Coronary artery (tissue), 2 donors: ENCODE measurements at places on chromosomes 5 and 9.
A peak's percentile ranks its signal among the peaks of the same experiment; 100 is the strongest.

DNA sequence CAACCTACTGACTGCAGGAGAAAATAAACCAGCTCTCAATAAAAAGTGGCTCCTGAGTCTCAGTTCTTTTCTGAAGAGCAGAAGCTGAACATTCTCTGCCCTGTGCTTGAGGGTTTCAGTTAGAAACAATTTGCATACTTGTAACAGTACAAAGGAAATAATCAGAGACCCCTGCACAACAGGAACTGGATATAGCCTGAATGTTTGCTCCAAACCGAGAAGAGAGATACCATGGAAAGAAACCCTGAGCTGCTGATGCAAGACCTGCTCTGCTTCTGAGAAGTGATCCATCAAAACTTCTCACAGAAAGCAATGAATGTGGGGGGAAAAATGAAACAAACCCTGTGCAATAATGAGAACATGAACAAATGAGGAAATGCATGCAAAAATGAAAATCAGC, 592.9 kb downstream of the SEMA5A start:
- DNase-seq = no peak

GRCh38 chr5:124239572-124239971, 506.9 kb downstream of the ZNF608 start:
- no peak for DNase-seq

- peak; percentile 43 for DNase-seq
These were observed 53.9 kb downstream of the ZNF354C start for GRCh38 chr5:179113945-179114641.

DNA sequence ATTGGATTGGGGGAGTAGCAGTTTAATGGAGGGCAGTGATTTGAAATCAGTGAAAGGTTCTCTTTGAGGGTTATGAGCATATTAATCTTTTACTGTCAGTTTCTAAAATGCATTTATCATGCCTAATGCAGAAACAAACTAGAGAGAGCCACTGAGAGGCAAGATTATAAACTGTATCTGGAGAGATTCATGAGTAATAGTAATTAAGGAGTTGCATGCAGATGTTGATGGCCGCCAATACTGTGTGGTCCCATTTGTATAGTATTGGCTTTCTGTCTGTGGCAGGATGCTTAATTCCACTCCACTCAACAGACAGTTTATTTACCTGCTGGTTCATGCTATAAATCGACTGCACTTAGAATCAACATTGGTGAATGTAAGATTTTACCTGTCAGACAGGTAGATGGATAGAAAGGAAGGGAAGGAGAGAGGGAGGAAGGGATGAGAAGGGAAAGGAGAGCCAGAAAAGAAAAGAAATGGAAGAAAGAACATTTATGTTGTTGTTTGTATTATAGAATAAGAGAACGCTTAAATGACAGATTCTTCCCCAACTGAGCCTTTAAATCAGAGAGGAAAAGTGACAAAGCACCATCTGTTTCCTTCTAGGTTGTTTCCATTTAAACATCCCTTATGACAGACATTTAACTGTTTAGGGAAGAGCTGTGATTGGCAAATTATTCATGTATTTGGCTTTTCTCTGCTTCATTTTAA, 146.5 kb downstream of the PAM start:
- DNase-seq = no peak

DNA sequence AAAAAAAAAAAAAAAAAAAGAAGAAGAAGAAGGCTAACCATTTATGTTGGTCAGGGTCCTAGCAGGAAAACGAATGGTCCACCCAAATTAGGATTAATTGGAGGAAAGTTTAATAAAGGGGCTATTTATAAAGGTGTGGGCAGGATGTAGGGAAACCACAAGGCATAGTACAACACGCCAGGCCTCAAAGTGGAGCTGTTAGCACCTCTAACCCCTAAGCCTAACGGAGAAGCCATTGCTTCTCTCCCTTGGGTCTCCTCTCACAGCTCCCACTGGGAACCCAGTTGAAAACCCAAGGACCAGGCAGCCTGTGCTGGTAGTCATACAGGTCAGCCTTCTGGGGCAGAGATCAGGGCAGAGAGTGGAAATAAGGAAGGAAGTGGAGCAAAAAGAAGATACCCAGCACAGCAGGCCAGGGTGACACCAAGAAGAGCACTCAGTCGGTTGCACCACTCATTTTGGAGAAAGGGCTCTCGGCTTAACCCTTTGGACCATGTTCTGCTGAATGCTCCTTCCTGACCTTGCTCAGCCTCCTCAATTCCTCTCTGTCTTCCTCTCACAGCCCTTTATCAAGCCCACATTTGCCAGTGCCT, 8.8 kb upstream of the GLIPR2 start:
- no peak for DNase-seq

DNA sequence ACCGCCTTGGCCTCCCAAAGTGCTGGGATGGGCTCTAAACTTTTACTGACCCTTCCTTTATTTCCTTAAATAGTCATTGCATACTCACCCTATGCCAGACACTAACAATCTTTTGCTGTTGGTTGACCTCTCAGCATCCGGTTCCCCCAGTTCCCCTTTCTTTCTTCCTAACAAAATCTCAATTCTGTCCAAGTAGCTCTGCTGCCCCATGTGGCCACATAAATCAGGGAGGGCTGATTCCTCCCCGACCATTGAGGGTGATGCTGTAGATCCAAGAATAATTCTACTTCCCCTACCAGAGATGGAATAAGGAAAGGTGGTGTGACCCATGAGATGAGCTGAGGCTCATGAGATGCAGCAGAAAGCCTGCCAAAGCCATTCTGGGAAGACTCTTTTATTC, 315.3 kb upstream of the MSX2 start:
- no peak for DNase-seq

DNA sequence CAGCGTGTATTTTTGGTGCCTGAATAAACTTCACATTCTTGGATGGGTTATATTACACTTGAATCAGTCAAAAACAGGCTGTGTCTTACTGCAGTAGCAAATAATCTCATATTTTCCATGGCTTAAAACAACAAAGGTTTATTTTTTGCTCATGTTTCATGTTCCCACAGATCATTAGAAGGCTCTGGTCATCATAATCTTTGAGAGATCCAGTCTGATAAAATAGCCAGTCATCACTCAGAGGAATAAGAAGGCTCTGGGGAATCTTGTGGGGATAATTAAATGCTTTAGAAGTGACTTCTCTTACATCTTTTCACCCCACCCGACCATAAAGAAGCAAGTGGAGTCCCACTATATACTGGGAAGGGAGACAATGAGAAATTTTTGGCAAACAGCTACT, 417.7 kb downstream of the PSAT1 start:
- no peak for DNase-seq

- DNase-seq = peak; percentile 86
These were observed 60.1 kb downstream of the GALNT12 start for GRCh38 chr9:98867429-98868168.

DNA sequence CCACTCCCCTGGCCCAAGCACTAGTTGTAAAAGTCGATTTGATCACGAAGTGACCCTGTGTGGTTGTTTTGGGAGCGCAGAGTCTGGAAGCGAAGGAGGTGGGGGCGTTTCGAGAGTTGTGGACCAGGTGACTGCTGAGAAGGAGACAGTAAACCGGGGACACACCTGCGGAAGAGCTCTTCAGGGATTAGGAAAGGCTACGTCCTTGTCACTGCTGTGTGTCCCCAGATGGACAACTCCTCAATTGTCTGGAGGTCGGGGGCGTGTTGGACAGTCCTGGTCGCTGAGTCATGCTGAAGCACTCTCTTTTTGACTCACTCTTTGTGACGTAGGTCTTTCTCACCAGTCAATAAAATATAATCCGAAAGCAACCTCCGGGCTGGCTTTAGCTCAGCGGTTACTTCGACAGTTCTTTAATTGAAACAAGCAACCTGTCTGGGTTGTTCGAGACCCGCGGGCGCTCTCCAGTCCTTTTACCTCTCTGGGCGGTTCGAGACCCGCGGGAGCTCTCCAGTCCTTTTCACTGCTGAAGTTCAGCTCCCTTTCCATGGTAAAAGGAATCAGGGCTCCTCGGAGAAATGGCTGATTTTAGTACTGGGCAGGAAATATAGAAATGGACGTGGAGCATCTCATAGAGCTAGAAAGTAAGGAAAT, 10.8 kb downstream of the ZMAT2 start:
- DNase-seq = peak; percentile 95

GRCh38 chr9:137396634-137397367, 26.2 kb downstream of the EXD3 start:
- no peak for DNase-seq

GRCh38 chr9:128007566-128008138, 26.9 kb upstream of the EEIG1 start:
- DNase-seq = no peak

DNA sequence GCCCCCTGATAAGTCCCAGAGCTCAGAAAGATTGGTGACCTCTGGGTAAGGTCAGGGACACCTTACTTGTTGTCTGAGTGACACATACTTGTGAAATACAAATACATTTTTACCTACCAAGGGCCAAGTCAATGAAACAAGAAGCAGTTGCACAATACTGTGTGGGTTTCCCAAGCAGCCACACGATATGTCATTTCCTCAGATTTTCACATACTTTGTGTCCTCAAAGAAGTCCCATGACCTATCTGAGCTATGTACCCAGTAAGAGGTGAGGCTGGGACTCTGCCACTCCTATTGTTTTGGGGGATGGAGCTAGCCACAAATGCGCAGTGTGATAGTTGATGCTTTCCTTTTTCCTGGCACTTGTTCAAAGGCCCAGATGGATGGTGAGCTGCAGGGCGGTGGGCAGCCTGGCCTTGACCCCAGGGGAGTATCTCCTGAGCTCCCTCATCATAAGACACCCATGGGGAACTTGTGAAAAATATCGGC, 4.8 kb upstream of the SLC25A51 start:
- DNase-seq = peak; percentile 64

GRCh38 chr5:96566833-96567587, 95.2 kb upstream of the CAST start:
- no peak for DNase-seq

- DNase-seq = no peak
These were observed 1652.4 kb upstream of the ACO1 start for GRCh38 chr9:30732060-30732459.

DNA sequence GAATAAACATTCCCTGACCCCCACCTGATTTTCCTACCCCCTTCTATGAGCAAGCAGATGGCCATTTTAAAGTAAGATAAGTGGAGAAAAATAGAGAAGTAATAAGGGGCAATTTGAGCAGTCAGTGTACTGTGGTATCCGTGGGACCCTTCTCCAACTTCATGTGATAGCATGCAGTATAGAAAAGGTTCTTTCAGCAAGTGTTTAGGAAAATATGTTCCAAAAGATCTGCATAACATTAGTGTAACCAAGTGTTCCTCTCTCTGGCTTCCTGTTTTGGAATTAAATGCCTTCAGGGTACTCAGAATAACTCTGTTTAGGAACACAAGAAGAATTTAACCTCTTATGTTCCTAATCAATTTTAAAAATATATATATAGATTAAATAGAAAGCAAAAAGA, 134.9 kb downstream of the ATG10 start:
- no peak for DNase-seq

DNA sequence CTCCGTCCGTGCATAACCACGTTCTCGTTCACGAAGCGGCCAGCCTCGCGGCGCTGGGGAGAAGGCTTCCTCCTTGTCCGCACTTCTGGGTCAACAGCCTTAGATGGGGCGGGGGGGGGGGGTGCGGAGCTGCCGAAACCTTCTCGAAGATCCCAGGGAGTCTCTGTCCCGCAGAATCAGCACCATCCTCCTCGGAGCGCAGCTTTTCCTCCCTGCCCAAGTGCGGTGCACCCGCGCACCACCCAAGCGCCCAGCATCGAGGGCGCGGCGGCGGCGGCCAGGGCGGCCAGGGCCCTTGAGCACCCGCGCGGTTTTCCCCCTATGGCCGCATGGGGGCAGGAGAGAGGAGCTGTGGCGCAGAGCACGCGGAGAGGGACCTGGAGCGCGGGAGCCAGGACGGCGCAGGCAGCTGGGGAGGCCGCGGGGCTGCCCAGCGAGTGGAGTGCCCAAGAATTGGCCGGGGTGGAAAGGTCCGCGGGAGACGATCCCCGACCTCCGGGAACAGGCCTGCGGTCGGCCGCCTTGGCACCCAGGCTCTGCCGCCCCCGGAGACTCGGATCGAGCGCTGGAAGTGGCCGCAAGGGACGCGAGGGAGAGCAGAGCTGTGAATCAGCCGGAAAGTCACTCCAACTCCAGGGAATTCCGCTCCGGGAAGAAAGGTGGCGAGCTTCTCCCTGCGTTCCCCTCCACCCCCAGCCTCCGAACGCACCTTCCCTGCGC, 43.1 kb downstream of the TMEM174 start:
- DNase-seq = no peak

DNA sequence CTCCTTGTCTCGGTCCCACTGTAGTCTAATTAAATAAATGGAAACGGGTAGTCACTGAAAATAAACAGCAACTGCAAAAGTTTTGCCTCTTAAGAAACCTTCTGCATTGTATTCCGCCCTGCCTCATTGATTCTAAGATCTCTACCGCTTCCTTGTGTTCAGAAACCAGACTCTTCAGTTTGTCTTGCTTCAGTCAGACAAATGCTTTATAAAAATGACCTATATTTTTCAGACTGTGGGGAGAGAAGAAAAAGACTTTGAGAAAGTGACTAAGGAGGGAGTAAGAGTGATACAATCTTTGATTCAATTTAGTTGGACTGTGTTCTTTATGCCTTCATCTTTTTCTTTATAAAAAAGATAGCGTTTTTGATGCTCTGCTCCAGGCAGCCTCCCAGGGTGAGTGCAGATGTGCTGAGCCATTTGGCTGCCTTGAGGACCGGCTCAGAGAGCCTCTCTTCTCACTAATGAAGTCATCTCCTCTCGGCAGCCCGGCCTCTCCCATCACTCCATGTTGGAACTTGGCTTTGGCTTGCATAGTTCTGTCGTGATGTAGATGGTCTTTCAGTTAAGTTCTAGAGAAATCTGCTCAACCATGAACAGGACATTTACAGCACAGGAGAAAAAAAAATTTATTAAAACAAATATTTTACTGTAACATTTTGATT, 4.0 kb upstream of the VCAN start:
- no peak for DNase-seq

- no peak for DNase-seq
These were observed 10.0 kb upstream of the CLIC3 start for GRCh38 chr9:137006116-137007003.

DNA sequence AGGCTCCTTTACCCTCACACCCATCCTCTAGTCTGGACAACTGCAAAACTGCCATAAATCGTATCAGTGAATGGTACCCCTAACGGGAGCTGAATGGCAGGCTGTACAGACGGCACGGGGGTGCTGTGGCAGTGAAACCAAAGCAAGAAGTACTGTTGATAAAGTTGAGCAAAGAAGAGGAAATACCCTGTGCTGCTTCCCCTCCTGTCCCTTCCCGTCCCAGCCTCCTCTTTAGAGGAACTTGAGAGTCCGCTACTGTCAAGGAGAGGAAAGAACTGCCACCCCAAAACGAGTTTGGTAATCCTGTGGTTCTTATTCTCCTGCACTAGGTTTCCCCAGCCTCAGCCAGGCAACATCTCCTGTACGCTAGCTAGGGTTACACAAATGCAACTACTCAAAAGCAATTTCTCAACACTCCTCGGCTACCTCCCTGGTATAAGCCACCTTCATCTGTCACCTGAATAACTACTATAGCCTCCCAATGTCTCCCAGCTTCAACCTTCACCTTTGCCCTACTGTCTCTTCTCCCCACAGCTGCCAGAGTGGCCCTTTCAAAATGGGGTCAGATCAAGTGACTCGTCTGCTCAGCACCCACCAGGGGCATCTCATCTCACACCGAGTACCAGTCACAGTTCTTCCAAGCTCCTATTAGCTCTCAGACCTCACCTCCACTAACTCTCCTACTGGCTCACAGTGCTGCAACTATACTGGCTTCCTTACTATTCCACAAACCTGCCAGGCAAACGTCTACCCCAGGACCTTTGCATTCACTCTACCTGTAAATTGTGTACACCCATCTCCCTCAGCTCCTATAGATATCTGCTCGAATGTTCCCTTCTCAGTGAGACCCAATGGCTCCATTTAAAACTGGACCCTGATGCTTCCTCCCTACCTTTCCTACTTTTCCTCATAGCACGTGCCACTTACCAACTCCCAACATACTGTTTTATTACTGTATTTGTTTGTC, 4.1 kb downstream of the GLRX start:
- DNase-seq = peak; percentile 71
